BE2C (cell line): ENCODE measurements at places on chromosomes 12 and 14.

DNA sequence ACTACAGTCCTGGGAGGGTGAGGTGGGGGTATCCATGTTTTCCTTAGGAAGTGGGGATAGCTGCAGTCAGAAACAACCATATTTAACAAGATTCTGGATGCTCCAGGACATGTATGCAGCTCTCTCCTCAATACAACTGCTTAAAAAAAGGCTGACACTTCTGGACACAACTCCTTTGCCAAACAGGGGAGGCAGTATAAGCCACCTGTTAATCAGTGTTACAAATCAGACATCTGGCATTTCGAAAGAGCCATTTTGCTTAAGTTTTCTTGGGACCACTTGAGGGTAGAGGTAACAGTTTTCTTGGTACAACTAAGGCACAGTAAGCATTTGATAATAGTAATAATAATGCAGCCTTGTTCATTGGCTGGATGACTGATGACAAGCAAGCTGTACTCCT, 47.1 kb downstream of the RPGRIP1 start:
- DNase-seq, result no peak

DNA sequence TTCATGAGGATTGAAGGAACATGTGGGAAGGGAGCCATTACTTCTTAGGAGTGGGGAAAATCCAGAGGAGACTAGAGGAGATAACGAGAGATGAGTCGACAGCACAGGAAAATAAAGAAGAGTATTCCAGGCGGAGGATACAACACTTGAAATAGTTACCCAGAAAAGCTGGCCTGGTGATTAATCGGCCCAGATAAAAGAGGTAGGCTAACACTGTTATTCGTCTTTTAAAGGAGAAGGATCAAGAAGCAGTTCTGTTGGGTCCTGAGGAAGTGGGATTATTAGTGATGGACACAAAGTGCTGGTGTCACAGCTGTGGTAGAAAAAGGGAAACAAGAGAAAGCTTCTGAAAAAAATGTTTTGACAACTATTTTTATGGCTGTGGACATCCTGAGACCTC, 425.3 kb downstream of the ZFP36L1 start:
- no peak for DNase-seq

GRCh38 chr14:94048691-94049624, 22.8 kb downstream of the OTUB2 start:
- DNase-seq, result peak; percentile 84

DNA sequence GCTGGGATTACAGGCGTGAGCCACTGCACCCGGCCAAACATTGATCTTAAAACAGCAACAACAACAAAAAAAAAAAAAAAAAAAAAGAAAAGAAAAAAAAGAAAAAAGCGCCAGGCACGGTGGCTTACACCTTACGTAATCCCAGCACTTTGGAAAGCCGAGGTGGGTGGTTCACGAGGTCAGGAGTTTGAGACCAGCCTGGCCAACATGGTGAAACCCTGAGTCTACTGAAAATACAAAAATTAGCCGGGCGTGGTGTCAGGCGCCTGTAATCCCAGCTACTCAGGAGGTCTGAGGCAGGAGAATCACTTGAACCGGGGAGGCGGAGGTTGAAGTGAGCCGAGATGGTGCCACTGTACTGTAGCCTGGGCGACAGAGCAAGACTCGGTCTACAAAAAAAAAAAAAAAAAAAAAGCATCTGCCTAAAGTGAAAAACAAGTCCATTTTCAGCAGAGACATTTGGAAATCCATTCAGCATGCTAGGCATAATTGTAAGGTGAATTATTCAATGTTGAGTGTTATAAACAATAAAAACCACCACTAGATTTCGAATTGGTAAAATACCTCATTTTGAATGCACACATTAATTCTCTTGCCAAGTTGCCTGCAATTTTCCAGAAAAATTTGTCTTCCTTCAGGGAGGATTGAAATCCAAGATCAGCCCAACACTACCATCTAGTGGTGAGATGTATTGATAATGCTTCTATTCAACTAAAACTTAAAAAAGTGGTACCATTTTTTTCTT, 8.0 kb upstream of the CERS5 start:
- DNase-seq, result peak; percentile 34

DNA sequence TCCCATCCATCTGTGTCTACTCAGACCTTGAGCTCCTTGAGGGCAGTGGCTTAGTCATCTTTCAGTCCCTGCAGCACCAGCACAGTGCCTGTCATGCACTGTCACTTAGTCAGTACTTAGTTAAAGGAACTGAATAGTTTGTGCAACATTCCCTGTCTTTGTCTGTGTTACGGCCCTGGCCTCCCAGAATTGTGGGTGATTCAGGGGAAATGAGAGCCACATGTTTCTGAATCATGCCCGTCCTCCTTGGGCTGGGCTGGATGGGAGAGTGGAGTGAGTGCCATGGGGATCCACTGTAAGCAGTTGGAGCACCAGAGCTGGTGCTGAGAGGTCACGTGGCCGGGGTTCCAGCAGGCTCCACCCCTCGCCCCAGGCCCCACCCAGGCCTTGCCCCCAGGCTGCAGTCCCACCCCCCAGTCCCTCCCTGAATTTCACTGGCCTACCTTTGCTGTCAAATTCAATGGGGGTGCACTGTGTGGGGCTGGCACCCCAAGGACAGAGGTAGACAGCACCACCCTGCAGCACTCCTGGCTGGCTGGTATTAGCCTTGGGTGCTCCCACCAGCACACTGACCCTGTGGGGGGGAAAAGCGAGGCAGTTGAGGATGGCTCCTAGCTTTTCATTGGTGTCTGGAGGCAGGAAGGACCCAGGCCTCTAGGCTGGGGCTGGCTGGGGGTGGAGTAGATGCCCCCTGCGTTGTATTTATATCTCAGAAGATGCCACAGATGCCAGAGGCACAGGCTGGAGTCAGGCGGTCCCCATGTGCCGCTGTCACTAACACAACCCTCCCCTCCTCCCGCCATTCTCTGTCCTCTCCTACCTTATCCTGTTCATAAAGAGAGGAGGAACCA, 7.5 kb downstream of the ITGA5 start:
- no peak for DNase-seq

- DNase-seq, result no peak
Measured at GRCh38 chr12:124564232-124564958, 3.0 kb downstream of the NCOR2 start.

DNA sequence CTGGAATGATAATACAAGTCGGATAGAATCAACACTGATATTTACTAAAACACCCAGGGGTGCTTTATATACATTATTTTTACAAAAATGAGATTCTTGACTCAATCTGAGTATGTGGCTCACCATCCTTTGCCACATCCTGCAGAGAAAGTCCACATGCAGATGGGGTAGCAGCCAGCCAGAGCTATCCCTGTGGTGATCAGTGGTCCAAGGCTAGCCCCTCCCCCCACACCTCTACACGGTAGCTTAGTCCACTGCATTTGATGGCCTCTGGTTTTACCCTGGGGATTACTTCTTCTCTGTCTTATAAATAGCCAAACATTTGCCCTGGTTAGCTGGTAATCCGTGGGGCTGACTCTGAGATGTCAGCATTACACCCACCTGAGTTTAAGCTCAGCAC, 28.1 kb upstream of the TTC7B start:
- DNase-seq, result no peak

GRCh38 chr14:100660882-100661635, 65.6 kb upstream of the DLK1 start:
- no peak for DNase-seq

- DNase-seq, result no peak
Measured at GRCh38 chr12:51961834-51962233, 10.3 kb downstream of the ACVR1B start.

DNA sequence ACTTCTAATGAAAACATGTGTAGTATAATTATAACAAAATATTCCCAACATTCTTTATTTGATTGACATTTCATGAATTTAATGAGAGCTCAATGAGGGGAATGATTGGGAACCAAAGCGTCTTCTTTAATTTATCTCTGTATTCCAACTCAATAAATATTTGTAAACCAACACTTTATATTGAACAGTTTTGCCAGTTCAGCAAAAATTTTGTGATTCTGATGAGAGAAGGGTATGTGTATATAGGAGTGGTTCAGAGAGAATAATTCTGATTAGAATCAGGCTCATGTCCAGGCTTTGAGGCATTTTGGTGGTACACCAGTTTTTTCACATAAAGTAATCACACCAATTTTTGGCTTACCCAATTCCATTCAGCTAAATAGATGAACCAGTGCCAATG, 564.2 kb downstream of the TMTC2 start:
- no peak for DNase-seq

- DNase-seq, result no peak
Measured at GRCh38 chr14:94040796-94041195, 14.7 kb downstream of the OTUB2 start.

- DNase-seq, result no peak
Measured at GRCh38 chr14:60242429-60242828, 6.6 kb upstream of the PPM1A start.

DNA sequence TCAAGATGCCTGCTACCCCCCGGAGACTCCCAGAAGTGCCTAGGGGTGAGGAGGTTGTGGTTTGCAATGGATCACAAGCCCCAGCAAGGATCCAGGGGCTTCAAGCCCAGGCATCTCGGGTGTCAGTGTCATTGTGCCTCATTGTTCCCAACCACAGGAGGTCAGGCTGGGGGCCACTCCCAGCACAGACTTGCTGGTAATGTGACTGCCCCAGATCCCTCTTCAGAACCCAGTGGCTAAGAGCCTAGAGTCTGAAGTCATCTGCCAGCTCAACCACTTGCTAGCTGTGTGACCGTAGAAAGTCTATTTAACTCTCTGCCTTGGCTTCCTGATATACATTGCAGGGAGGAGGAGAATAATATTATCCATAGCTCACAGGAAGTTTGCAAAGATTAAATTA, 7.7 kb upstream of the ASB2 start:
- DNase-seq, result no peak

DNA sequence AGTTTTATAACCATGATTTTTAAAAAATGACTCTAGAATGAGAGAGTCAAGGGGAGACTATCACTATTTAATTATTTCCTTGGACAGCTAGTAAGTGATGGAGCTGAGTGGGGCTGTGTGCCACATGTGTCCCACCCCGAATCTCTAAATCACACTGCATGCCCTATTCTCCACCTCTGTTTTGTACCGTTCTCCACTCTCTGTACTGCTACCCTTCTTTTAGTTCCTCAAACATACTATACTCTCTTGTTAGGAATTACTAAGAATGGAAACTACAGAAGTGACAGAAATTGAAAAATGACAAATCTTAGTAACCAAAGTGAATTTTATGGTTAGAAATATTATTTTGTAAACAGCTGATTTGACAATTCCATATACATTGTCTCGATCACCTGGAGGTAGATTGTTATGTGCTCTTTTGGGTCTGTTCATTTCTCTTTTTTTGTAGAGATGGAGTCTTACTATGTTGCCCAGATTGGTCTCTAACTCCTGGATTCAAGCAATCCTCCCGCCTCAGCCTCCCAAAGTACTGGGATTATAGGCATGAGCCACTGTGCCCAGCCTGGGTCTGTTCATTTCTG, 35.9 kb downstream of the SLC11A2 start:
- DNase-seq, result no peak

GRCh38 chr12:3302401-3303041, 188.5 kb upstream of the PRMT8 start:
- no peak for DNase-seq

DNA sequence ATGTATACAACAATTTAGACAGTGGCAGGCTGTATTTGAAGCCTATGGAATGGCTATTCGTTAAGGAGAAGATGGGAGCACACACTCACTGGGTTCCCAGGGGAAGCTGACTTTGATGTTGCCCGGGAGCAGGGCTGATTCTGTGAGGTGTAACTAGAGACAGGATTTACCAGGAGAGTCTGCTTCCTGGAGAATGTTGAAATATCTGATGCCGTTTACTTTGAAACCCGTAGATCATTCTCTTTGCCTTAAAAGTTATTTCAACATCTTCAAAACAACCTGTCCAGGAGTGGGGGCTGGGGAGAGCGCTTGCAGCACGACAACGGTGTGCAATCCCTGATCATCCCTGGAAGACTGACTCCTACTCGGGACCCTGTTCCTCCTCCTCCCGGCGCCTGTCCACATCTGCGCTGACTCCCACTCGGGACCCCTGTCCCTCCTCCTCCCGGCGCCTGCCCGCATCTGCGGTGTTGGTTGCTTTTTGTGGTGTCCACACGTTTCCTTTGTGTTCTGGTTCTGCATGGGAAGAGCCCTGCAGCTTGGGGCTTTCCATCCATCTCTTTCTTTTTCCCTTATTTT, 72.6 kb downstream of the AACS start:
- DNase-seq, result no peak

DNA sequence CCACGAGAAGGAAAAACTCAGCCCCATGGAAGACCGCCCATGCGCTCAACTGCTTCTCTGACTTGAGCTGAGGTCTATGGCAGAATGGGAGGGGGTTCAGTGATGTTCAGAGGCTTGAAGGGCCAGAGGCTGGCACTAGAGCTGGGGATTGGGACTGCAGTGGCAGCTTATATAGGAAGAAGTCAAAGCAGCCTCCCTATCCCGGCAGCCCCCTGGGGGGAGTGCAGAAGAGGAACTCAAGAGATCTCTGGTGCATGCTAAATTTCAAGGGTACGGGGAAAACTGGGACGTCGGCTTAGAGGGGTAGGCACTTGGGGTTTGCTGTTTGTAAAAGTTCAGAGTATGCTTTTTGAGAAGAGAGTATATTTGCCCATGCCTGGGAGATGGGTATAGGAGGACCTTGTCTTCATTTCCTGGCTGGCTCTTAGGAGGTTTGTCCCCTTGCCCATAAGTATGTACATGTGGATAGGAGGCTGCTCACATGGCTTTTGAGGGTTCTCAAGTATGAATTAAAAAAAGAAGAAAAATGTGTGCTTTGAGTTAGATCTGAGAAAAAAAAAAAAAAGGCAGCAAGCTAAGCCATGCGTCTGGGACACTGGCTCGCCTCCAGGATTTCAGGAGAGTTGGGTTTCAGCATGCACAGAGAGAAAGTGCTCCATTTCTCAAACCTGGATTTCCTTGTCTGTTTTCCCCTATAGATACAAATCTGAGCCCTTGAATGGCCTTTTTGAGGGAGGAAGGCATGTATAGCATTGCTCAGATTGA, 3.2 kb upstream of the MEG3 start:
- DNase-seq, result no peak

- no peak for DNase-seq
Measured at GRCh38 chr14:38420048-38420447, 164.2 kb upstream of the CLEC14A start.

DNA sequence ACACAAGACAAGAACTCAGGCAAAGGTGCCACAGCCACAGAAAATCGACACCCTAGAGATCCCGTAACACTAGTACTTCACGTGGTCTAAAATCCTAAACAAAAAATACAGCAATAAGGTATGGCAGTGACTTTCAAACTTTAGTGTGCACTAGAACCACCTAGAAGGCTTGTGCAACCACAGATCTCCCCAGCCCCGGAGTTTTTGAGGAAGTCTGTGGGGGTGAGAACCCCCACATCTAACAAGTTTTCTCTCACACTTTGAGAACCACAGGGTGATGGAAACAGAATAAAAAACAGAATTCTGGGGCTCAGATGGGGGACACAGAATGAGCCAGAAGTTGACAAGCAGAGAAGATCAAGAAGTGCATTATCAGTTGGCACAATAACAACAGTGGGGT, 254.0 kb downstream of the ANO6 start:
- DNase-seq, result no peak

GRCh38 chr12:53235164-53235563, 3.2 kb upstream of the RARG start:
- no peak for DNase-seq
